ENCODE measurements at places on chromosomes 5 and 9.

DNA sequence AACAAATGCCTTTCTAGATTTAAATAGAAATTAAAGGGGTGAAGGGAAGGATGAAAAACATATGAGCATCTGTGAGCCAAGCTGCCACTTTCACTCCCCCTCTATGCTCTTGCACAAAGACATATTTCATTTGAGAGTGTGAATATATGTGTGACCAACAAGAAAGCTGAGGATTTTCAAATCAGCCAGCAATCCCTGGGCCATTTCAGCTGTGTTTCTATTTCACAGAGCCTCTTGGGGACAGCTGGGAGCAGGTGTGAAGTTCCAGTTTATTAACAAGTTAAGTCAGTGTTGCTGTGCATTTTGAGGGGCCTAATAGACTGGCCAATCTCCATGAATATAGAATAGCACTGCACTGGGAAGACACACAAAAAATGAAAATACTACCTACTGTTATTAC lies 248.7 kb upstream of the RGMB start:
- H3K4me1 ChIP-seq = no peaks in the 10 kb centered on the region
- no peak for DNase-seq
- H3K36me3 ChIP-seq = no peaks in the 10 kb centered on the region
- no peak overlapping the region for H3K4me3 ChIP-seq
- H3K27me3 ChIP-seq = no peaks in the 10 kb centered on the region

DNA sequence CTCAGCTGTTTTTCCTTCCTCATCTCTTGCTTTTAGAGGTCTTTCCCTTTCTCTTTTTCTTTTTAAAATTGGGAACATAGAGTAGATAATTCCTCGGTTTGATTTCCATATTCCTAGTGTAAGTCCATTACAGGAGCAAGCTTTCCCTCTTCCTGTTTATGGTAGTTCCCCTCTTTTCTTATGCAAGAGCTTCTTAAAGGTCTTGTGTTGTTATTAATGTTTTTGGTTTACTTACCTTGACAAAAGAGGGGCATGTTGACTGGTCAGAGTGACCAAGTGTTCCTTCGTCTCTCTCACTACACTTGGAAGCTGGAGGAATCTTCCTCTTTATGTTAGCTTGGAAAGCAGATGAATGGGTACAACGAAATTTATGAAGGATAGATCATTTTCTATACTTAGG lies 8.3 kb downstream of the ATG10 start:
- H3K27me3 ChIP-seq = no peaks in the 10 kb centered on the region
- no peak for DNase-seq
- no peaks in the 10 kb centered on the region for H3K36me3 ChIP-seq
- H3K4me3 ChIP-seq = no peak overlapping the region

GRCh38 chr5:5979377-5979760 lies 399.0 kb downstream of the MED10 start:
- H3K27ac ChIP-seq = no peak overlapping the region
- H3K27me3 ChIP-seq = no peaks in the 10 kb centered on the region
- DNase-seq = no peak
- H3K4me1 ChIP-seq = no peaks in the 10 kb centered on the region
- no peaks in the 10 kb centered on the region for H3K36me3 ChIP-seq

- no peak for DNase-seq
- no peak overlapping the region for H3K4me3 ChIP-seq
- H3K27ac ChIP-seq = no peak overlapping the region
- H3K36me3 ChIP-seq = no peaks in the 10 kb centered on the region
- no peaks in the 10 kb centered on the region for H3K4me1 ChIP-seq
- H3K27me3 ChIP-seq = no peaks in the 10 kb centered on the region
Measured at GRCh38 chr5:14071433-14071832, 71.7 kb upstream of the TRIO start.

GRCh38 chr9:75000835-75001234 lies 27.3 kb downstream of the CARNMT1 start:
- H3K27me3 ChIP-seq = no peaks in the 10 kb centered on the region
- no peak overlapping the region for H3K27ac ChIP-seq
- H3K4me3 ChIP-seq = no peak overlapping the region

DNA sequence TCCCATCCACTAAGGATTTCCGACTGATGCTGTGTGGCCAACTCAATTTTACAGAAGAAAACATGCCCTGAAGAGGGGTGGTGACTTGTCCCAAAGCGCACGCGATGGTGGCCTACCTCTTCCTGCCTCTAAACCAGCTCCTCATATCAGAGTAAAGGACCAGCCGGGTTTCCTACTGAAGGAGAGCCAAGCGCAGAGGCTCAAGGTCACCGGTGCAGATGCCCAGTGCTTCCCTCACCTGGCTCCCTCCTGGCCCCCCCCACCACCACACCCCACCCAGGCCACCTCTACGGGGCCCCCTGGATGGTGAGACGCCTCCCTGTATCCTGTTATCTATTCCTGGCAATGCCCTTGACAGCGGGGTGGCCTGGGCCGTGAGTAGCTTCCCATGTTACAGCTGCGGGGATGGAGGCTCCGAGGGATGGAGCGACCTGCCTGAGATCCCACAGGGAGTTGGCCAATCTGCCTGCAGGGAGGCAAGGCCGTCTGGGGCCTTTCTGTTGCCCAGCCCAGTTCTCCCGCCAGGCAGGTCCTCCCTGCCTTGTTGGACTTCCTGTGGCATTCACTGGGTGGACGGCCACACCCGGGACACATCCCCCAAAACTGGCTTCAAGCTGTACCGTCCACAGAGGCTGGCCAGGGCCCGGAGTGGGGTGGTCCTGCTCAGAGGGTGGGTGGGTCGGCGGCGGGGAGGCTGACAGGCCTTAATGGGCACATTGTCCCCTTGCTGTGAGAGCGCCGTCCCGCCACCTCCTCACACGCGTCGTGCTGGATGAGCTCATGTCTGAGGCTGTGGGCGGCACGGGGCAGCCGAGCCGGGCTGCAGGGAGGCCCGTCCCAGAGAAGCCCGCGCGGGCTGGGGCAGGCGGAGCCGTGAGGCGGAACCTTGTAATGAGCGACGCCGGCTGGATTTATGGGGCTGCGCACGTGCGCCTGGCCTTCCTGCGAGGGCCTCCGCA lies 72.5 kb downstream of the MACROH2A1 start:
- peaks cover 8% of the 10 kb centered on the region for H3K36me3 ChIP-seq
- no peak overlapping the region for H3K27ac ChIP-seq
- H3K27me3 ChIP-seq = no peaks in the 10 kb centered on the region
- no peak for DNase-seq
- no peaks in the 10 kb centered on the region for H3K4me1 ChIP-seq

DNA sequence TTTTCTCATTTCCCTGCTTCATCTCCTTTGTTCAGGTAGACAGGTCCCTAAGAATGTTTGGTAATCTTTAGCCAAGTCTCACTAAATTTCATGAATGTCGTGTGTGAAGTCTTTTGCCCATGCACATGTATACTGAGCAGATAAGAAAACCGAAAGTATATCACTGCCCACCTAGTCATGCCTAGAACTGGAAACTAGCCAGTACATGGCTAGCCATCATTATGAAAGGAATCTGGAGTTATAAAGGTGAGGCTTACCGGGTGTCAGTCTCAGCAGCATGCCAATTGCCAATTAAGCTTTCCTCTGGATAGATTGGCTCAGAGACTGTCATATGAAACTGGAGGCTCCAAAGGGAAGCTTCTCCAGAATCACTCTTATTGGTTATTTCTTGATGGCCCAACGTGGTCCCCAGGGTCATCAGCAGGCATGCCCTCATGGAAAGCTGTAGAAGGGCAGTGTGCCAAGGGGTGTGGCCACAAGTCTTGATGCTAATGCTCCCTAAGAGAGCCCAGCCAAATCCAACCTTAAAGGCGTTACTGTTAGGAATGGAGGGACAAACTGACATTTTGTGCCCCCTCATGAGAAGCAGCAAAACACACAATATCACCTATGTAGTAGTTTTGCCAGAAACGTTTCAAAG lies 307.3 kb upstream of the PIK3R1 start:
- H3K27me3 ChIP-seq = no peaks in the 10 kb centered on the region
- no peak for DNase-seq
- no peaks in the 10 kb centered on the region for H3K36me3 ChIP-seq
- H3K4me3 ChIP-seq = no peak overlapping the region

DNA sequence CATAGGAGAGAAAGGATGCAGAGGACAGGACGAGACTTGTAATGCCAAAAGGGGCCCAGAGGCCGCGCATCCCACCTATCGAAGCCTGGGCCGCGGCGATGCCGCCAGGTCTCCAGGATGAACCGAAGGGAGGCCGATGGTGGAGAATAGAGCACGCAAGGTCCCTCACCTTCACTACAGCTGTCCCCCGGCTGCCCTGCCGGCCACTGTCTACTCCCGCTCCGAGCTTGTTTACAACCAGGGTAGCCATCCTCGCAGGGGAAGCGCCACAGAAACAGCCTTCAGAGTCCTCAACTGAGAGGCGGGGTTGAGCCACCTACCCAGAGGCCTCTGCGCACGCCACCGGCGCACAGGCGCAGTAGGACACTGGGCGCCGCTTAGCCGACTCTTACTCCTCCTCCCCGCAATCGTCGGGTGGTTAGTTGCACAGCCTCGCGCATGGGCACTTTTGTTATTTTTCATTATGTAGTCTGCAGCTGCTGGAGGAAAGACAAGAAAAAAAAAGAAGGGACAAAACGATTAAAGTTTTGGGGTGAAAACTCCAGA lies at the start of gene TRIM23:
Gene TRIM23 (minus strand): TSS at position 309 of the 546 bp plus-strand sequence. CDS start 59 bp downstream, at position 250.
- H3K36me3 ChIP-seq = peaks cover 5% of the 10 kb centered on the region
- H3K27me3 ChIP-seq = no peaks in the 10 kb centered on the region
- DNase-seq = peak; percentile 89
- H3K4me3 ChIP-seq = peak within 1 kb of the TSS; percentile 60
- H3K27ac ChIP-seq = peak within 1 kb of the TSS; percentile 73

GRCh38 chr5:54446379-54446732 lies 9.1 kb upstream of the HSPB3 start:
- H3K27me3 ChIP-seq = peaks cover 3% of the 10 kb centered on the region
- no peaks in the 10 kb centered on the region for H3K4me1 ChIP-seq
- no peak for DNase-seq
- no peaks in the 10 kb centered on the region for H3K36me3 ChIP-seq

DNA sequence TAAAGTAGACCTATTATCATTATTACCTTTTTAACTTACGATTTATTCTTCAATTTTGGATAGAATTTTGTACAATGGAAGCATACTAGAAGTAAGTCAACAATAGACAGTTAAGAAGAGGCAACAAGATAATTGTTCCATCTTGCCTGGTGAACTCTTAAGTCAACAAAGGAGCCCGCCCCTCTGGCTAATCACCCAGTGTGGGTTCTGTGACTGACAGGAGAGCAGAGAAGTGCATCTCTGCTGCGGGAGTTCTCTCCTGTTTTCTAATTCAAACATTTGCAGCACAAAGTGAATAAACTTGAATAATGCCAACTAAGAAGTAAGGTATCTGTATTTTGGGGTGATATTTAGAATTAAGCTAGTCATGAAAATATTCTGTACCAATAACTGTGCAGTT lies 6.7 kb upstream of the ISL1 start:
- peaks cover 27% of the 10 kb centered on the region for H3K27me3 ChIP-seq
- no peaks in the 10 kb centered on the region for H3K36me3 ChIP-seq
- no peak for DNase-seq
- no peaks in the 10 kb centered on the region for H3K4me1 ChIP-seq
- no peak overlapping the region for H3K4me3 ChIP-seq

DNA sequence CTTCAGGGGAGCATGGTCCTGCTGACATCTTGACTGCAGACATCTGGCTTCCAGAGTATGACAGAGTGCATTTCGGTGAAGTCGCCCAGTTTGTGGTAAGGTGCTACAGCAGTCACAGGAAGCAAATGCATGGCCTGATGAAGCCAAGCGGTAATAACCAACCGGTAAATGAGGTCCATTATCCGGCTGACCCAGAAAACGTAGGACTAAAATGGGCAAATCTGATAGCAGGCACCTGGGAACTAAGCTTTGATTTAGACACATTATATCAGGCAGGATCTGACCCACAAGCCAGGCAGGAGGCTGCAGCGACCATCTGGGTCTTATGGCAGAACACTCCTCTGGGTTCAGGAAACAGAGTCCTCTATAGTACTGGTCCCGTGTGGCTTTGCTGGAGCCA lies 454.6 kb downstream of the GADD45G start:
- no peak for DNase-seq
- no peaks in the 10 kb centered on the region for H3K27me3 ChIP-seq
- H3K4me1 ChIP-seq = no peaks in the 10 kb centered on the region
- no peak overlapping the region for H3K27ac ChIP-seq

DNA sequence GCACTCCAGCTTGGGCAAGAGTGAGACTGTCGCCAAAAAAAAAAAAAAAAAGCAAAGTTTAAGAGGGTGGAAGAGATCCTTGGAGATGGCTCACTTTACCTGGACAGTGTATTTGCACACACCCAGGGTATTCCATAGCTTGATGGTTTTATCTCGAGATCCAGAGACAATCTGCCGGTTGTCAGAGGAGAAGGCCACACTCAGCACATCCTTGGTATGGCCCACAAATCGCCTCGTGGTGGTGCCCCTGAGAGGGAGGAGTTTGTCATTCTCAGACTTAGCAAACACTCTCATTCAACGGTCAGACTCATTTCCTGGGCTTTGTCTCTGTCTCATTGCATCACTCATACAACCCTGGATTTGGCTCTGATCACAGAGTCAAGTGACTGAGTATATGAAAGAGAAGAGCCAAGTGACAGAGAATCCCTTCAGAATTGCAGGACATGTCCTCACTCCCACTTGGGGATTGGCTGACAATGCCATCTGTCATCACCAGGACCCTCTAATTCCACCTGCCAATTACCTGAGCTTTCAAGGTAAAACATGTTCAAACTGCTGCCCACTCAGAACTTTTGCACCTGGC lies 2.2 kb downstream of the RACK1 start:
- no peak overlapping the region for H3K27ac ChIP-seq
- no peak overlapping the region for H3K4me3 ChIP-seq
- peaks cover 44% of the 10 kb centered on the region for H3K4me1 ChIP-seq
- DNase-seq = peak; percentile 63
- no peaks in the 10 kb centered on the region for H3K27me3 ChIP-seq
- peaks cover 54% of the 10 kb centered on the region for H3K36me3 ChIP-seq

DNA sequence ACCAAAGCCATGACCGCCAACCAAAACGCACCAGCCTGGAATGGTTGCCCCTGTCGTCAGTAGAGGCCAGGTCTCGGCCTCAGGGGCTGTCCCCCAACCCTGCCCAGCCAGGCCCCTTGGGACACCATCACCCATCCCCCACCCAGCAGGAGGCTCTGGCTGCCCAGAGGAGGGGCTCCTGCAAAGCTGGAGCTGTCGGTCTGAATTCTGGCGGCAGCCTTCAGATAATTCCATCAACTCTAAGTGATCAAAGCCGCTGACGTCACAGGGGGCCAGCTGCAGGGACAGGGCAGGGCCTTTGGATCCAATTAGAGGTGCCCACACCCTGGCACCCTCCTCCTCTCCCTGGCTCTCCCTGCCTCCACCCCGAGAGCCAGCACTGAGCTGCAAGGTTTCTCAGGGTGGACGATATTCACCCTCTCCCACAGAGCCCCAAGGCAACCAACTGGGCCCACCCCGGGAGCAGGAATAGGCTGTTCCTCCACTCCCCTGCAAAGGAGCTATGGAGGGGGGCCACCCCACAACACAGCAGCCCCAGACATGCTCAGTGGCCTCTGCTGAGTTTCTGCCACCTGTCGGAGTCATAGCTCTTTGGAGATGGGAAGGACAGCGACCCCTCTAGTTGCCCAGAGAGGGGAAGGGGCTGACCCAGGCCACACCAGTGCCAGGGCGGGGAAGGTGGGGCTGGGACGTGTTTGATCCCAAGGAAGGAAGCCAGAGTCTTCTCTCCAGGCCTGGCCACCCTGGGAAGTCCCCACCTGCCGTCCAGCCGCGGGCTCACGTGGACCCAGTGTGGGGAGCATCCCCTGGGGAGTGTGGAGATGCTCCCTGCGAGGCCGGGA lies 78.4 kb downstream of the NTNG2 start:
- H3K36me3 ChIP-seq = no peaks in the 10 kb centered on the region
- H3K27ac ChIP-seq = peak overlapping the region; percentile 6
- peaks cover 3% of the 10 kb centered on the region for H3K27me3 ChIP-seq
- H3K4me3 ChIP-seq = peak overlapping the region; percentile 11

GRCh38 chr9:116757030-116757429 lies 69.9 kb downstream of the TRIM32 start:
- no peak overlapping the region for H3K4me3 ChIP-seq
- no peaks in the 10 kb centered on the region for H3K27me3 ChIP-seq
- H3K27ac ChIP-seq = no peak overlapping the region
- no peaks in the 10 kb centered on the region for H3K4me1 ChIP-seq
- DNase-seq = no peak
- H3K36me3 ChIP-seq = no peaks in the 10 kb centered on the region
